ENCODE measurements at places on chromosomes 1 and 21. TPM values are rescaled to one million over a fixed set of nuclear protein-coding genes. Genes with fewer than 3 reads are reported as not detected.
A peak's percentile ranks its signal among the peaks of the same experiment; 100 is the strongest.

The CFHR4 gene
- not detected for total RNA-seq

The ZNF697 gene
- total RNA-seq = 14.8 TPM

The PLPP3 gene
- total RNA-seq = 120 TPM

The CDA gene
- 2.5 TPM for total RNA-seq

- peak; percentile 21 for DNase-seq
Observed at GRCh38 chr1:169511316-169512005, 25.7 kb upstream of the SLC19A2 start.

DNA sequence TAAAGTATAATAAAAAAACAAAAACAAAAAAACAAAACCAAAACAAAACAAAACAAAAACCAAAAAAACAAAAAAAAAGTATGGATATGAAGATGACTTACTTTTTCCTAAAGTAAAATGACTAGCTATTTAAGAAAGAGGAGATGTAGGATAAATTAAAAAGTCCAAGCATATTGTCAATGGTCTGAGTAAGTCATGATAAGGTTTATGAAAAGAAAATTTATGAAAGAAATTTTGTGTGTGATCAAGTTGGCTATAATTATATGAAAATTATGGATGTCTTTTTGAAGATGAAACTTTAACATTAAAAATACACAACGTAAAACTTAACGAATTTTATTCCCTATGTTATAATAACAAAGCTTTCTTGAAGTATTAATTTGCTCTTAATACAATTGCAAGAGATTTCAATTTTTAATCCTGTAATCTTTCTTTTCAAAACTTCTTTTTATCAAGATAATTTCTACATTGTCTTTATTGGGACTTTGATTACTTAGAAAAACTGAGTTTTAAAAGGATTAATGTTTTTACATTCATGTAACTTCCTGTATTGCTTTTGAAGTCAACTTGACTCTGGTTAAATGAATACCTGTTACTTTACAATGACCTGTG lies 200.9 kb upstream of the IVNS1ABP start:
- DNase-seq = no peak

- DNase-seq = no peak
Observed at GRCh38 chr1:182809414-182809957, 19.9 kb downstream of the NPL start.

DNA sequence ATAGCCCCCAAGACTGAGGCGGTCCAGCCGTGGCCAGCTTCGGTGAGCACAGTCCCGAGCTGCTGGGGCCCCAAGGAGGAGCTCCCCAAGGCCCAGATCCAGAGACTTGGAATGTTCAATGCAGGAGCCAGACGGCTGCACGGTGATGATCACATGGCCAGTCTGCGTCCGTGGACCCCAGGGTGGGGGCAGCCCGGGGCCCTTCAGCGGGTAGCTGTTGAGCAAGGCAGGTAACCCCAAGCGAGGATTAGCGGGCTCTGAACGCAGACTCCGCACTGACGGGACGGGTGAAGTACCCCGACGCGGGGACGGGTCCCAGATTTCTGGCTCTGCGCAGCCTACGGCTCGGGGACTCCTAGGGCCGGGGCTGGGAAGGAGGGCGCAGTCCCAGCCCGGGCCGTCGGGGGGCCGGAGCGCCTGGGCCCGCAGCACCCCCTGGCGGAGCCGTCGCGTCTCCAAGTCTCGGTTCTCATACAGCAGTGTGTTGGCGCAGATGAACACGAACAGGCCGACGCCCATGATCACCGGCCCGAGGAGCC lies 2.7 kb downstream of the TMEM200B start:
- peak; percentile 60 for DNase-seq

DNA sequence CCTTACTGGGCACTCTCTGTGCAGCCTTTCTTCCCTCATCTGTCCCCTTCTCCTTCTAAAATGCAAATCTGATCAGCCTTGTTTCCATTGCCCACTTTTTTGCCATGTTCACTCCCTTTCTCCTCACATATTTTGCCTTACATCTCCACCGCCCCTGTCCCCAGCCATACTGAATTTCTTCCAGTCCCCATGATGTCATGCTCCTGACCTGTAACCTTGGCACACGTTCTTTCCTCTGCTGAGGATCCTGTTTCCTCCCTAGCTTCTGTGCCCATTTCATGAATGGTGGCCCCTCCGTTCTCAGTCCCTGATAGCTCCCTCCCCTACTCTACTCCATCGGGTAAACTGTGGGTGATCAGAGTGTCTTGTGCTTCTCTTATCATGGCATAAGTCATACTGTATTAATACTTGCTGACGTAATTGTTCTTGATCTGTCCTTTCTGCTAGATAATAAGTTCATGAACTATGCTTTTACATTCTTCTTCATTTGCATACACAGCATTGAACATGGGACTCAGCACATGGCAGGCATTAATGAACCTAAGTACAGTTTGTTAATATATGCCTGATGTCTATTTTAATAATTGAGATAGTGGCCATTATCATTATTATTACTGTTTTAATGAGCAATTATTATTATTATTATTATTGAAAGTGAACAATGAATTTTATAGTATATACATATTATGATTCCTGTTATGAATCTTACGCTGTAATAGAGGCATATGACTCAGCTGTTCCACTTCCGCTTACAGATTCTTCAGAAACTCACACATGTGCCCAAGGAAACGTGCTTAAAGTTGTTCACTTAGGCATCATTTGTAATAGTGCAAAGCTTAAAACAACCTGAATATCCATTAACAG lies 28.5 kb downstream of the MAP3K21 start:
- DNase-seq = no peak

DNA sequence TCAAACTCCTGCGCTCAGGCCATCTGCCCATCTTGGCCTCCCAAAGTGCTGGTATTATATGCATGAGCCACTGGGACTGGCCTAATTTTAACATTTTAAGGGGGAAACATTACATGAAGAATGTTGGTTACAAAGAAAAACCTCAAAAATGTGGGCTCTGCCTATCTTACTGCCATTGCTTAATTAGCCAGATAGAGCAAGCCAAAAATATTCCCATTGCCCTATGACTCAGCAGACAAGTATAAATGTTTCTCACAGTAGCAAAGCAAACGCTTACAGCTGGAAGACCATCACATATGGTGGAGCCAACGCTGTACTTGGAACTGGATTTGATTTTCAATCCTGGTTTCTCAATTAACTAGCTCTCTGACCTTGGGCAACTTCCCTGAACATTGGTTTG lies 502.0 kb downstream of the SMYD3 start:
- no peak for DNase-seq

DNA sequence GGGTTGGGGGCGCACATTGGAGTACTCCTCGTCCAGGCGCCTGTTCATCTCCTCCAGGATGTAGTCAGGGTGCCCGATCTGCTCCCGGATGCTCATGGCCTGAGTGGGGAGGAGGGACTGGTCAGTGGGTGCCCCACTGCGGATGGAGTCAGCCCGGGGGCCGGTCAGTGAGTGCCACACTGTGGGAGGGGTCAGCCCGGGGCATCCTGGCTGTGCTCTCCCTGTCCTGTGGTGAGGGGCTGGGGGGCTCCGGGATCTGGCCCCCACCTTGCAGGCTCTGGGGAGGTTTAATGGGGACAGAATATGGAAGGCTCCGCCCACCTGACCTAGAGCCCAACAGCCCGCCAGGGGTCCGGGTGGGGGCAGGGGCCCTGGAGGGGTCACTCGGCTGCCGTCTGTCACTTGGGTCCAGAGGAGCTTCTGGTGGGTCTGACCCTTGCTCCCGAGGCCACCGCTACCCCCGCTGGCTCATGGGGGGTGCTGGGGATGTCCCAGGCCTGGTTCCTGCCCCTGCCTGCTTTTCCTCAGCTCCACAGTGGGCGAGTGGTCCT lies 8.8 kb downstream of the PRXL2B start:
- no peak for DNase-seq

GRCh38 chr1:41646186-41646585 lies 161.7 kb upstream of the EDN2 start:
- DNase-seq = no peak

GRCh38 chr1:37147906-37148305 lies 113.6 kb upstream of the GRIK3 start:
- DNase-seq = no peak

- DNase-seq = no peak
Observed at GRCh38 chr1:66532214-66532613, 1.7 kb upstream of the SGIP1 start.

GRCh38 chr1:182185842-182186756 lies 124.6 kb upstream of the ZNF648 start:
- DNase-seq = no peak

Data from right cardiac atrium (tissue), 5 donors.